Coronary artery (tissue), 2 donors: ENCODE measurements at places on chromosomes 4 and X.

DNA sequence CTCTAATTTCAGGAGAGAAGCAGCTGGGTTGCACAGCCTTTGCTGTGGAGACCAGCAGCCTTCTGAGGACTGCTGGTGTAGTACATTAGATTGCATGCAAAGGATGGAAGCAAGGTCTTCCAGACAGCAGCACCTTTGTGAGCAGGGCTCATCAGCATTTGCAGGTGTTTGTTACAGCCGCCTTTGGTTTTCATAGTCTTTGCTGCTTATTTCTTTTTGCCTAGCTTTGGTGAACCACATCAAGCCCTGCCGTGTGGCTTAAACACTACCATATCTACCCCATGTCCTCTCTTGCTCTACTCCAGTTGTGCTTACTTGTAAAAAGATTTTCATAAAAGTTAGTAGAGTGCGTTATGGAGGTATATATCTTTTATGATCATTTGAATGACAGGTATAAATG is 57.5 kb downstream of the MTM1 start:
- no peak for DNase-seq

DNA sequence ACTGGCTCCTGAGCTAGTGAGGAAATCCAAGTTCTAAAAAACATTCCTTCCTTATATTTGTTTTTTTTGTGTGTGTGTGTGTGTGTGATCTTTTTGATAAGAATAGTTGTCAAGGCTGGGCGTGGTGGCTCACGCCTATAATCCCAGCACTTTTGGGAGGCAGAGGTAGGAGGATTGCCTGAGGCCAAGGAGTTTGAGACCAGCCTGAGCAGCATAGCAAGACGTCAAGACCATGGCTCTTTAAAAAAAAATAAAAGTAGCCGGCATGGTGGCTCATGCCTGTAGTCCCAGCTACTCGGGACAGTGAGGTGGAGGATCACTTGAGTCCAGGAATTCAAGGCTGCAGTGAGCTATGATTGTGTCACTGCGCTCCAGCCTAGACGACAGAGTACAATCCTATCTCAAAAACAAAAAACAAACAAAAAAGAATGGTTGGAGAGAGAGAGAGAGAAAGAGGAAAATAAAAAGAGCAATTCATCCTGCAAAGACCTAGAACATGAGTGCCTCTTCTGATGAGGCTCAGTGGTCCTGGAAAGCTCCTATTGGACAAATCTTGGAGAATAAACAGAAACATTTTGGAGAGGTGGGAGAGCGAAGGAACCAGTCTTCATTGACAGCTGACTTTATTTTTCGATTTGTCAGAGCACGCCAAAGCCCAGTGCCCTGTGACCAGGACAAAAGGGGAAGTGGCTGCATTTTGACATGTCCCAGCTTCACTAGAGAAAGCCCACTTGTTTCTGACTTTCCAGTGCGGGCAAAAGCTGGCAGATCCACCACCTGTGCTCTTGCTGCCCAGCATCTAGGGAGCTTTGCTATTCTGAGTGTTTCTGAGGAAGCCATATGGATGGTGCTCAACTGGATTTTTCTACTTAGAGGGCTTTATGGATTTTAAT is 244.7 kb downstream of the PALLD start:
- no peak for DNase-seq

DNA sequence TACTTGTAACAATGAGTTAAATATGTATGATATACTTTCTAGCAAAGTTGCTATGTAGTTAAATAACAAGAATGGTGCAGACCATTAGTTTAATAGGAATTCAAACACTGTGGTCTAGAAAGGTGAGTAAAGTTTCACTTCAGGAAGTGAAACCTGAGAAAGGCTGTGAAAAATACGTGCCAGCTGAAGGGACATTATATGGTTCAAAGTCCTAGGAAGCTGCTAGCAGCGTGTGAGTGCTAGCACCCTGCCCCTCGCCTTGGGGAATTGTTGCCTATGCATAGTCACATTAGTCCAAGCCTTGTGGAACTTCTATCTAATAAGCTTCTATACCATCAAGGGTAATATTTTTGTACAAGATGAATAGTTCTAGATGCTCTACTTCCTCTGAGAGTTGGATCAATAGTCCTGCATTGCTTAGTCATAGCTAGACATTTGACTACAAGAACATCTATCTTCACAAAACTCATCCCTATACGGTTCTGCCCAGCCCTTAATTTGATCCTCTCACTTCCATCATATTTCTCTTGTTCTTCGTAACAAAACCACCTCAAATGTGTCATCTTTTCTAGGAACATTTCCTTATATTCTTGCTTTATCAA is 45.8 kb upstream of the ARSJ start:
- DNase-seq, result no peak

- DNase-seq, result no peak
Observed at GRCh38 chr4:83151651-83152050, 37.1 kb upstream of the PLAC8 start.

GRCh38 chr4:88908003-88908402 is 149.0 kb downstream of the FAM13A start:
- DNase-seq, result no peak

GRCh38 chrX:153816831-153817690 is 13.3 kb downstream of the PDZD4 start:
- DNase-seq, result no peak

DNA sequence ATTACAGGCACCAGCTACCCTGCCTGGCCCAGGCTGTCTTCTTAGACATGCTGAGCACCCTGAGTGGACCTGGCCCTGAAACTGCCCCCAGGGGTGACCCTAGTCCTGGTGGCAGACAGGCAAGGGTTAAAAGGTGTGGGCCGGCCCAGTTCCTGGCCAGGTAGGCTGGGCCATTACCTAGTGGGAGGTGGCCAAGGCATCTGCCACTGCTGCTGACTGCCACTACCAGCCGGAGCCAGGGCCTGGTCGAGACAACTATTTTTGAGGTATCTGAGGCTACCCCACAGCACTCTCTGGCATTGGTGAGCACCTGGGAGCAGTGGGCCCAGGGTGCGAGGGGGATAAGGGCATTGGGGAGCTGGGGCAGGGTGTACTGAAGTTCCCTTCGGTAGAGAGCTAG is at the start of gene CCDC120:
TSS of gene CCDC120 (plus strand) at position 206 of the 400 bp plus-strand sequence. CDS start 3,043 bp downstream, outside the sequence.
- DNase-seq, result no peak

DNA sequence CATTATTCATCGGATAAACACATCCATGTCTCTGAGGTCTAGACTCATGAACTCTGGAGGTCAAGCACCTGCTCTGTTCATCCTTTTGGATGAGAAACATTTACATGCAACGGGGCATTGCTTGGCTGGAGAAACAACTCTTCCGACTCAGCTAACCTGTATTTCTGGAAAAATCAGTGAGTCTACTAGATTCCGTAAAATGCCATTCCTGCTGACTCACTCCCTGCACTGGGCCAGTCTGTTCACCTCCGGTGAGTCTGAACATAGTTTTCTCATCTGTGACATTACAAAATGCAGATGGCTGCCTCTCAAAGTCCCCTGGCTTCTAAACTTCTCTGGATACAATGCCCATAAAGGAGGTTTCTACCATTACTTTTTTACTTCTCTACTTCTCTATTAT is 185.7 kb upstream of the HS3ST1 start:
- no peak for DNase-seq

DNA sequence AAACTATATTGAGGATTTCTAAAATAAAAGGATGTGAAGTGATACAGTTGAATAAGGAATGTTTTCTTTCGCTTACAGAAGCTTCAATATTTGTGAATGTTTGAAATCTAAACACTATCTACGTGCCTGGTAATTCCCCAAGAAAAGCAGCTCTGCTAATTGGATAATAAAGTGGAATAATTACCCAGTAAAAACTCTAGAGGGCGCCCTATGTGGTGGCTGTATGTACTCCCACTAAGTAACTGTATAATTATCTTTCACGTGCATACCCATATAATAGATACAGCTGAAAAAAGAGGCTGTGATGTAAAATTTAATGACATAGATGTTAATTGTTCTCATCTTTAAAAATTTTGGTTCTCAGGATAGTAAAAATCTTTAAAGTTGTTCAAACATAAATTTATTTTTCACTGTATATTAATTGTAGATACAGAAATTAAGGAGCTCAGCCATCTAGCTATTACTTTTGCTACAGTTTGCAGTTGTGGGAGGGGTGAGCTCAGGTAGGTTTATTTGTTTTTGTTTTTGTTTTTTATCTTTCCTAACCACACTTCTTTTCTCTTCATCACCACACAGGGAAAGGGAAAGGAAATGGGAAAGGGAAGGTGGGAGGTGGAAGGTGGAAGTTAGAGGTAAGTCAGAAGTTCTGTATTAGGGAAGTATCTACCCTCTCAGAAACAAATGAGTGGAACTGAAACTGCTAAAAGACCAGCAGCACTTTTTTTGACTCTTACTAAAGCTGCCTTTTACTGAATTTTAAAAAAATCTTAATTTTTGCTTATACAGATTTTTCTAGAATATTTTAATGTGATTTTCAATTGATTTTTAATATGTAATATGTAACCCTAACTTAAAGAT is 151.7 kb upstream of the RPS6KA6 start:
- DNase-seq, result no peak

DNA sequence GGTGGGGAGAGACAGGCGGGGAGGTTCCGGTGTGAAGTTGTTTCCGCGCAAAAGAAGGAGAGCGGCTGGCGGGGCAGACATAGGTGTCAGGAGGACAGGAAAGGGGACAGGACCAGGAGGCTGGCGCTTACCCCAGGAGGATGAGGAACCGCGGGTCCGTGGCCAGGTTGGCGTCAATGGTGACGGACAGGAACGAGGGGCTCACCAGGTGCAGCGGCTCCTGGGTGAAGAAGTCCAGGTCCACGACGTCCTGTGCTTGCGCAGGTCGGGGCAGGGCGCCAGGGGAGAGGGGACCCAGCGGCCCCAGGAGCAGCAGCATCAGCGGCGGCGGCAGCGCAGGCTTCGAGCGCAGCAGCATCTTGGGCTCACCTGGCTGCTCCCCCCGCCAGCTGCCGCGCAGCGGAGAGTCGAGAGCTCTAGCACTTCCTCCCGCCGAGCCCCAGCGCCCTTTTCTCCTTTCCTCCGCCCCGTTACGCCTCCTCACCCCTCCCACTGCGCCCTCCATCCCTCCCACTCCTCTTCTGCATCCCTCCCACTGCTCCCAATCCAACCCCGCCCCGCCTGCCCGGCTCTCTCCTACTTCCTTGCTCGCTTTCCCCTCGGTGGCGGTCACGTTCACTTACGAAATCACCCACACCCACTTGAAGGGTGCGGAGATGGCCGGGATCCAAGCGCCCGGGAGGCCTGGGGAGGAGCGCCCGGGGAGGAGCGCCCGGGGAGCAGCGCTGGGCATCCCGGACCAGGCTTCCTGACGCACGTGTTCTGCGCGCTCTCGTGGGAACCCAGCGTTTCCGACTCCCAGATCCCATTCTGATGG is at the start of gene HPSE:
TSS of gene HPSE (minus strand) at position 424 of the 817 bp plus-strand sequence. CDS start at position 358, 66 bp downstream.
- peak; percentile 80 for DNase-seq

- no peak for DNase-seq
Observed at GRCh38 chrX:134631426-134632346, 26.6 kb downstream of the PLAC1 start.
